HuH-7 (cell line): ENCODE measurements at places on chromosomes 3 and 15.

- DNase-seq: no peak
Observed at GRCh38 chr3:113421082-113421481, 20.2 kb downstream of the CFAP44 start.

GRCh38 chr3:154657218-154657617 lies 227.2 kb upstream of the GPR149 start:
- no peak for DNase-seq

- DNase-seq: no peak
Observed at GRCh38 chr3:94626573-94626972, 563.7 kb downstream of the NSUN3 start.

GRCh38 chr15:83784975-83785374 lies 131.1 kb downstream of the ADAMTSL3 start:
- no peak for DNase-seq

- no peak for DNase-seq
Observed at GRCh38 chr3:68088216-68088615, 433.8 kb upstream of the SUCLG2 start.

GRCh38 chr15:101444015-101444414 lies 45.5 kb downstream of the PCSK6 start:
- DNase-seq: no peak

DNA sequence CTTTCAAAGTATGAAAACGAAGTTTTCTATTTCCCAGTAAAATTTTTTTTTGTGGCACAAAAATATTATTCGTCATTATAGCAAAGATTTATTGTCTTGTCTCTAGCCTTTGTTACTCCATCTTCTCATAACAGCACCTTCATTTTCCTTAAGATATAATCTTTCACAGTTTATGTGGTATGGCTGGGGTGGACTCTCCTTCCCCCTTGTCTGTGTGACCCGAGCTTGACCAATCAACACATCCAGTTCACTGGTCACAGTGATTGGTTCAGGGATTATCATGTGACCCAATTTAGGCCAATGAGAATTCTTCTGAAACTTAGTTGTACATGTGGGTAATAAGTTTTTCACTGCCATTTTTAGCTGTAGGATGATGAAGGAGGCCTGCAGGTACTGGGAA lies 71.2 kb upstream of the DCBLD2 start:
- DNase-seq: no peak

DNA sequence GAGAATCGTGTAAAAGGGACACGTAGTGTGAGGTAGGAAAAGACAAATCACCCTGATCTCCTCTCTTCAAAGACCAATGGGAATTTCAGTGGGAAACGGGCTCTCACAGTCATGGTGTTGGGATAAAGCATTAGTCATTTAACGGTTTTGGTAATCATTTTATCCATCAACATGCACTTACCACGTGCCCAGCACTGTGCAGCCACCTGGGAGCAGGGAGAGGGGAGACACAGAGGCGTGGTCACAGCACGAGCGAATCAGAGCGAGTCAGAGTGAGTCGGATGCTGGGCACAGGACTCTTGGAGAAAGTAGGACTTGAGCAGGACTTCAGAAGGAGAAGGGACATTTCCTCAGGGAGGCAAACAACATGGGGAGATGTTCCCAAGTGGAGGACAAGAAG lies 130.8 kb downstream of the MINAR1 start:
- DNase-seq: no peak

DNA sequence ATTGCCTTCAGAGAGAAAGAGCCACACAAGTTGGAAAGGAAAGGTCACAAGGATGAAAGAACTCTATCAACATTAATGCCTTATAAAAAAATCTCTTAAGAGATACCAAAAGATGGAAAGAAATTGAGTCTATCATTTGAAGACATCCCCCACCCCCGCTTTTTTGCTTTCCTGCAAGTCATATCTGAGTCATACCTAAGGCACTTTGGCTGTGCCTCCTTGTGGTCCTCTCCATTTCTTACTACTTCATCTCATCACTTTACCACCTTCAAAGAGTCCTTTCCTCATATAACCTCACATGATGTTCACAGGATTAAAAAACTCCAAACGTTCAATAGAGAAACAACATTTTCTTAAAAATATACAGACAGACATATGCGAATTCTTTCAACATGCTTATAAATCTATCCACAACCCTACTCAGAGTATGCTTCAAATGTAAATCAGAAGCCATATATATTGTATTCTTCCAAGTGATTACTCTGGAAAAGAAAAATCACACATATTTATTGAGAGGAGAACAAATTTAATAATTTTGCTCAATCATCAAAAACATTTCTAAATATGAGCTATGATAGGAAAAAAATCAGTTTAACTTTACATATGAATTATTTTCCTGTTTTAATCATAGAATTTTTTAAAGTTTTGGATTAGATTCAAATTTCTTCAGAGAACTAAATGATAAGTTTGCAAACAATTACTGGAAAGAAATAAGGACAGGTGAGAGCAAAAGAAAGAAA lies 1003.9 kb upstream of the CFAP20DC start:
- no peak for DNase-seq

DNA sequence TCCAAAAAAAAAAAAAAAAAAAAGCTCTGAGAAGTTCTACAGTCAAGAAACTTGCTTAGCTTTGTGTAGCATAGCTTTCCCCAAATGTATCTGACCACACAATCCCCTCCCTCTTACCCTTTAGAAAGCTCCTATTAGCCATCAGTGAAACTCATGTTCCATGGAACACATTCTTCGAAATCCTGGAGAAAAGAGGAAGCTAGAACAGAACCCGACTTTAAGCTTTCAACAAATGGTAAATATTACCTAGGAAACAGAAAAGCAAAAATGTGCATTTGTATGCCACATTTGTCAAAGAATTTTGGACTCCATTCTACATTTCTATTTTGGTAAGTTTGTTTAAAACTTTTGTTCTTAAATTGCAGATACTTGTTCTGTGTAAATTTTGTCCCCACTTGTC lies 17.4 kb upstream of the CRTC3 start:
- no peak for DNase-seq

- DNase-seq: no peak
Observed at GRCh38 chr15:69736161-69736560, 283.5 kb downstream of the RPLP1 start.

DNA sequence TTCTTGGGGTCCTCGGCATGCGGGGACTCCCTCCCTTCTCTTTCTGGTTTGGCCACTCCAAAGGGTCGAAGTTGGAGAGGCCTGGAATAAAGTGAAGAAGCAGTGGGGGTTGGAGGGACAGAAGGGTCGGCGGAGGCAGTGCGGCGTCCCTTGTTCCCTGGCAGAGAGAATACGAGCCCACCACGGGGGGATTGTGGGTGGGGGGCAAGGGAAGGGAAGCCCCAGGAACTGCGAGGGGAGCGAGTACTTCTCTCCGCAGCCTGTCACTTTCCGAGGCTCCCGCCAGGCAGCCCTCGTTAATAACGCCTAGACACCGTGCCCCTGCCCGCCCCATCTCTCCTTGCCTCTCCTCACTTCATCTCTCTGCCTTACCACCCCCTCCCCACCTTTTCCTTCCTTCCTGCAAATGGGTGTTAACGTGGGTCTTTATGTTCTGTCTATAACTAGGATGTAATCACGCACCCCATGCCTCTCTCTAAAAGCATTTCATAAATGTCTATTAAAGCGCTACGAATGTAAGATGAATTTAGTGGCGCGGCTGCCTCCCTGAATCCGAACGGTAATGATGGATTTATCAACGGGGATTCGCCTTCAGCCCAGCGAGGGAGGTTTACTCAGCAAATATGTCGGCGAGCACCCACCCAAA lies 13.7 kb downstream of the NR2F2 start:
- DNase-seq: no peak

DNA sequence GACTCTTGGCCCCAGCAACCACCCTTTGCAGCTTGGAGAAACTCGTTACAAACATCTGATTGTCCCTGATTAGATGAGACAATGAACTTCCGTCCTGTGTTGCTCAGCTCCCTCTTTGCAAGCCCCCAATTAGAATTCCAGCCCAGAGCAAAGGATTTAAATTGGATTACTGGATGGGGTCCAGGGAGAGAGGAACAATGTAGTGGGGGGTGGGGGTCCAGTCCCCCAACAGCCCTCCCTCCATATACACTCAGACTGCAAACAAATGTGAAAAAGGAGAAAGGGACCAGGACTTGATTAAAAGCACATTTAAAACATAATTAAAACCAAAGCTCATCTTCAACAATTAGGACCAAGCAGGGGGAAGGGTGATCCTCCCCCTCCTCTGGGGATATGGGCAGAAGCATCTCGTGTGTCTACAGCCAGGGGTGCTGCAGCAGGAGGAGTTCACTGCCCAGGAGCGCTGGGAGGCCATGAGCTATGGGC lies 71.7 kb upstream of the TMEM115 start:
- no peak for DNase-seq

DNA sequence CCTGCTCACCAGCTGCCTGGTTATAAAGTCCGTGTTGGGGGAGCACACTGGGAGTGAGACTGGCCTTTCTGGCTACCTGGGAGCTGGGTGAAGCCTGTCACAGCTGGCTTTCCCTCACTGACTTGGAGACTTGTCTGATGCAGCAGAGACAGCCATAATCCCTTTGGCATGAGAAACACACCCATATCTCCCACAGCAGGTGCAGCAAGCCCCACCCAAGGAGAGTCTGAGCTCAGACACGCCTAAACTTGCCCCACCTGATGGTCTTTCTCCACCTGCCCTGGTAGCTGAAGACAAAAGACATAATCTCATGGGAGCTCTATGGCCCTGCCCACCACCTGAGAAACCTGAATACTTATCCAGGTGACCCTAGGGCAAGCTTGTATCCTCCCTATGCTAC lies 54.8 kb downstream of the NMD3 start:
- no peak for DNase-seq

DNA sequence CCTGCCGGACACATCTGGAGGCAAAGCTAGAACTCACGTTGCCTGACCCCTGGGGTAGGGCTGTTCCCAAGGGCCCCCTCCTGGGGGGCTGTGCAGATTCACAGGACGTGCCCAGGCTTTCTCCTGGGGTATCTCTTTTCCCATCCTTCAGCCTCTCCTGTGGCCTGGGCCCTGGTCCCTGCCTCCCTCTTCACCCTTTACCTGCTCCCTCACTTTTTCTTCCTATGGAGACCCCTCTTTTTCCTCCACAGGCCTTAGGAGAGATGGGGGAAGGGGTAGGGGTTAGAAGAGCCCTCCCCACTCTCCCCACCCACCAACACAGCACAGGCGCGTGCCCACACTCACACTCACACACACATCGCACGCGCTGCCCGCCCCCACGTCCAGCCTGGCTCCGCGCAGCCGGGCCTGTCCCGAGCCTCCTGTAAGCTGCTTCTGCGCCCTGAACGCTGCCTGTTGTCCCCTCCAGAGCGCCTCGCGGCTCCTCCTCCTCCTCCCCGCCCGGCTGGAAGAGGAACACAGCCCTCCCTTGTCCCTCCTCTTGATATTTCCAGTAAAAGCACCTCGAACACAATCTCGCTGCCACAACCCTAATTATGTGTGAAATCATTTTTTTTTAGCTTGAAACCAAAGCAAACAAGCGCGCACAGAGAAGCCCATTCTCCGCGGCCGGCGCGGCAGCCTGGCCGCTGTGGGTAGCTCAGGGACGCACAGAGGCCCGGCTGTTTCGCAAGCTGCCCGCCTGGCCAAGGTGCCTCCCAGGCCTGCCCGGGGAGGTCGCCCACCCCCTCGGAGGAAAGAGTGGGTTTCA lies 33.9 kb upstream of the ACAN start:
- no peak for DNase-seq

DNA sequence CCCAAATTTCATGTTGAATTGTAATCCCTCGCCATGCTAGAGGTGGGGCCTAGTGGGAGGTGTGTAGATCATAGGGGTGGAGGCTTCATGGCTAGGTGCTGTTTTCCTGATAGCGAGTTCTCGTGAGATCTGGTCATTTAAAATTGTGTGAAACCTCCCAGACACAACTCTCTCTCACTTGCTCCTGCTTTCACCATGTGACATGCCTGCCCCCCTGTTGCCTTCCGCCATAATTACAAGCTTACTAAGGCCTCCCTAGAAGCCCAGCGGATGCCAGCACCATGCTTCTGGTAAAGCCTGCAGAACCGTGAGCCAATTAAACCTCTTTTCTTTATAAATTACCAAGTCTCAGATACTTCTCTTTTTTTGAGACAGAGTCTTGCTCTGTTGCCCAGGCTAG lies 36.0 kb downstream of the CCDC54 start:
- DNase-seq: no peak

DNA sequence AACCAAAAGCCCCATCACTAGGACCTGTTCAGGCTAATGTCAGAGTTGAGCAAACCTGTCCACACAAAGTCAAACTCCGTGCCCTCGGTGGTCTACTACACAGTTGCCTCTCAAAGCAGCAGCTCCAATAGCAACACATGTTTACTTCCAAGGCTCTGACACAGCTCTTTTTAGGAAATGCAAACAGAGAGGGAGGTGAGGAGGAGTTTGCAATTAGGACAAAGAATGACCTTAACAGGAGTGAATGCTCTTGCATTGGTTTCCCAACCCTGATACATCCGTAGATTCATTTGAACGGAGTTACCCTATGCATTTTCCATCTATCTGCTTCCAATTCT lies 64.8 kb upstream of the GOLGA8B start:
- no peak for DNase-seq

- peak; percentile 51 for DNase-seq
Observed at GRCh38 chr15:79091204-79091867, 756 bp upstream of the RASGRF1 start.

DNA sequence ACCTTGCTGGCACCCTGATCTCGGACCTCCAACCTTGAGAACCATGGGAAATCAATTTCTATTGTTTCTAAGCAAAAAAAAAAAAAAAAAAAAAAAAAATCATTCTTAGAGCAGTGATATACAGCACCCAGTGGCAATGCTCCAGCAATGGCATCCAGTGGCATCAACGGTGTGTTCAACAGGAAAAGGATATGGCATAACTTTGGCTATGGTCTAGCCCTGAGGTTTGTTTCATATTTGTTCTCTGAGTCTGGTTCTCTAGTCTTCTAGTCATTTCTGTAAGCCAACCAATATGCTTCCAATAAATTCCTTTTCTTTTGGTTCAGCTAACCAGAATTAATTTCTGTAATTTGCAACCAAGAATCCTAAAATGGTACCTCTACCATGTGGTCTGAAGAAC lies 19.2 kb downstream of the DENND4A start:
- no peak for DNase-seq

GRCh38 chr3:58994746-58995330 lies 55.0 kb downstream of the CFAP20DC start:
- DNase-seq: peak; percentile 2

DNA sequence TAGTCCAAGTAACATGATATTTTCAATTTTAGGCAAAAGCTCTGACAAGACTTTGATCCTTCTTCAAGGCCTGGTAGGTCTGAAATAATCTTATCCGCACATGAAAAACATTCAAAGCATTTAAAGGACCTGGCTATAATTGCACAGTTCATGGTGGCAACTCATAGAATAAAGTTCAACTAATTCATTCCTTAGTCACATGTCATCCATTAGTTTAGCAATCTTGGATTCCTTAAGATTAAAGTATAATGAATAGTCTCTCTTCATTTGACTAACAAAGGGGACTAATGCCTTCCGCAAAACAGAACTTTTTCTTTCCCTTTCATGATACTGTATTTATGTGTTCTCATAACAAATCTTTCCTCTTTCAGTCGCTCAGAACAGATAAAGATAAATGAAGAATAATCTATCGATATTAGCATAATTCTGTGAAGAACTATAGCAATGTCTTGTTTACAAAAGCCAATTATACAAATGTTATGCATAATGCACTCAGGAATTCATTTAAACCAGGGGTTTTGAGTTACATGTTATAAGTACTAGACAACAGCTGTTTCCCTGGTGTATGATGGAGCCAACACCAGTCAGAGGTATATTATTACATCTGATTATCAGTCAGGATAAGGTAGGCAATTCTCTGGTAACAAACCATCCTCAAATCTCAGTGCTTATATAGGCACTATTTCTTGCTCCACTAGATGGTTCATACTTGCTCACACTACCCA lies 172.5 kb downstream of the POTEB3 start:
- no peak for DNase-seq

- no peak for DNase-seq
Observed at GRCh38 chr3:34533451-34533850, 735.0 kb downstream of the PDCD6IP start.
